ENCODE measurements at places on chromosomes 5 and 9.

DNA sequence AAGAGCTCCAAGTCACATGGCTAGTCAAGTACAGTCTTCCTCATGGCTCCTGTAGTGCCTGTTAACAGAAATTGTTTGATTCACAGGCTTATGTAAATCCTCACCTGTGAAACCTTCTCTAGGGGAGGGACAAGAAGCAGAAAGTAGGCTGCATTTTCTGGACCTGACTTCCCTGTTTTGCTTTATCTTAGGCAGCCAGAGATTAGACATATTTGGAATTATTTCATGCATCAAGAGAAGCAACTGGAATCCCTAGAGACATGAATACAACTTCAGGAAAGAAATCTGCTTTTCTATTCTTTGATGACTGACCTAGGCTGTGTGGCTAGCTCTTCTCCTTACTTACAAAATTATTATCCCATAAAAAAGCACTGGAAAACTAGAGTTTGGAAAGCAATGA is 52.3 kb downstream of the CAST start:
- DNase-seq = no peak

GRCh38 chr9:87640385-87640795 is 85.5 kb upstream of the CTSL start:
- no peak for DNase-seq

GRCh38 chr5:68048516-68048915 is 167.0 kb upstream of the PIK3R1 start:
- DNase-seq = no peak

GRCh38 chr9:99345451-99345850 is 123.4 kb downstream of the SEC61B start:
- no peak for DNase-seq

GRCh38 chr5:150257424-150257823 is 32.1 kb downstream of the CAMK2A start:
- DNase-seq = no peak

GRCh38 chr5:127097278-127097677 is 24.0 kb upstream of the C5orf63 start:
- DNase-seq = no peak

DNA sequence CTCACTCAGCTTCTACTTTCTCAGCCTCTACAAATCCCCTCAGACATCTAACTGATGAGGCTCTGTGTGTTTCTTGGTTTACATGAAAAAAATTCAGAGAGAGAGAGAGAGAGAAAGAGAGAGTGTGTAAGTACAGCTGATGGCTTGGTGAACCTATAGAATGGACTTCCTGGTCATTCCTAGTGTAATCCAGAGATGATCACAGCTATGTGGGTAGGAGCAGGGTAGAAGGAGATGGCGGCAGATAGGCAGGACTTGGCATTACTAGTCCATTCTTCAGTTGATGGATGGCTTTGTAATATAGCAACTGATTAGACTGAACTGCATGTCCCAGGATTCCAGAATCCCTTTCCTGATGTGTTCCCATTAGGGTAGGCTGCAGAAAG is 429.3 kb upstream of the CLINT1 start:
- DNase-seq = no peak

GRCh38 chr5:126438267-126438666 is 15.1 kb downstream of the GRAMD2B start:
- no peak for DNase-seq
